Activated naive CD4-positive, alpha-beta T cell treated with Interleukin-2 at 50 U/mL for 16 hours (primary cell): ENCODE measurements at places on chromosomes 12 and 14.

- DNase-seq, result no peak
Observed at GRCh38 chr14:104680806-104681688, 8.4 kb upstream of the INF2 start.

DNA sequence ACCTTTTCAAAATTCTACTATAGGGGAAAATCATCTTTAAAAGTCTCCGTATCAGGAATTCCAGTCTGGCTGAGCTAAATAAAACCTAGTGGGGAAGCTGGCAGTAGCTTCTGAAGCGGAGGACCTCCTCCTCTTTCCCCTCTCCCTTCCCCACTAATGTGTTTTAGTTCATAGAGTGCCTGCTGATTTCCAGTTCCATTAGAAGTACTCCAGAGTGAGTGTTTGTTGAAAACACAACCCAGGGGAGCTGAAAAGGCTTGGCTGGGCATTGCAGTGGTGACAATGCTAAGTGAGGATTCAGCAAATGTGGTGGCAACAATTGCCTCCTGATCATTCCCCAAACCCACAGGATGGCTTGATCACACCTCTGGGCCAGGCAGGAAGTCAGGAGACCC, 144.2 kb upstream of the FRMD6 start:
- no peak for DNase-seq

DNA sequence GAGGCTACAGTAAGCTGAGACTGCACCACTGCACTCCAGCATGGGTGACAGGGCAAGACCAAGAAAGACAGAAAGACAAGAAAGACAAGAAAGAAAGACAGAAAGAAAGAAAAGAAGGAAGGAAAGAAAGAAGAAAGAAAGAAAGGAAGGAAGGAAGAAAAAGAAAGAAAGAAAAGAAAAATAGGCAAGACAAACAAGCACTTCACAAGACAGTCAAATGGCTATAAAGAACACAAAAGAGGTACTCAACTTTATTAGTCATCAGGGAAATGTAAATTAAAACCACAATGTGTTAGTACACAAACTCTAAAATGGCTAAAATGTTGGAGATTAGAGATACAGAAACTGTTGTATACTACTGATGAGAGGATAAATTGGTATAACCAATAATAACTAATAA, 6.6 kb downstream of the ATXN3 start:
- DNase-seq, result no peak

GRCh38 chr12:124512667-124513296, 54.6 kb downstream of the NCOR2 start:
- no peak for DNase-seq

DNA sequence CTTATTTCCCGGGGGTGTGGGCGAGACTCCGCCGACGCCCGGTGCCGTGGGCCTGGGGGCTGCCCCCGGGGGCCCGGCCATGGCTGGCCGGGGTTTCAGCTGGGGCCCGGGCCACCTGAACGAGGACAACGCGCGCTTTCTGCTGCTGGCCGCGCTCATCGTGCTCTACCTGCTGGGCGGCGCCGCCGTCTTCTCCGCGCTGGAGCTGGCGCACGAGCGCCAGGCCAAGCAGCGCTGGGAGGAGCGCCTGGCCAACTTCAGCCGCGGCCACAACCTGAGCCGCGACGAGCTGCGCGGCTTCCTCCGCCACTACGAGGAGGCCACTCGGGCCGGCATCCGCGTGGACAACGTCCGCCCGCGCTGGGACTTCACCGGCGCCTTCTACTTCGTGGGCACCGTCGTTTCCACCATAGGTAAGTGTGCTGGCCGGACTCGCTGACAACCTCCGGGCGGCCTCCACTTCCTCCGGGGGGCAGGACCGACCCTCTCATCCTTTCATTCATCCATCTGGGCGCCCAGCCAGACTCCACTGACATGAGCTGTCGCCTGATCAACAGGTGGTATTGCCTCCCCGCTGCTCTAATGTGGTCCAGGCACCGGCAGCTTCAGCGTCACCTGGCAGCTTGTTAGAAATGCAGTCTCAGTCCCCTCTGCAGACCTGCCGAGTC, 467 bp downstream of the KCNK13 start:
- DNase-seq, result no peak

- no peak for DNase-seq
Observed at GRCh38 chr14:100333827-100334226, 10.7 kb downstream of the SLC25A47 start.

DNA sequence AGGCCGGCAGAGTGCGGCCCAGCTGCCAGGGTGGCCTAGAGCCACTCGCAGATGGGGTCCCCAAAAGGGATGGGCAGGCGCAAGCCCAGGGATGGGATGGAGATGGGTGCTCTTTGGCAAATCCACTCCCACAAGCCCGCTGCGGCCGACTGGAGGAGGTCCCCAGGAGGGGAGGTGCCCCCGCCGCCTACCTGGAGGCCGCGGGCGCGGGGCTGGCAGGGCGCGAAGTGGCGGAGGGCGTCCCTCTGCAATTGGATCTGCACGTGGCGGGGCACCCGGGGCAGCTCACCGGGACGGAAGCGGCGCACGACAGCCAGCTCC, 730 bp downstream of the PPP1R3E start:
- DNase-seq, result no peak

GRCh38 chr14:31024577-31025366, 677 bp upstream of the AP4S1 start:
- no peak for DNase-seq

DNA sequence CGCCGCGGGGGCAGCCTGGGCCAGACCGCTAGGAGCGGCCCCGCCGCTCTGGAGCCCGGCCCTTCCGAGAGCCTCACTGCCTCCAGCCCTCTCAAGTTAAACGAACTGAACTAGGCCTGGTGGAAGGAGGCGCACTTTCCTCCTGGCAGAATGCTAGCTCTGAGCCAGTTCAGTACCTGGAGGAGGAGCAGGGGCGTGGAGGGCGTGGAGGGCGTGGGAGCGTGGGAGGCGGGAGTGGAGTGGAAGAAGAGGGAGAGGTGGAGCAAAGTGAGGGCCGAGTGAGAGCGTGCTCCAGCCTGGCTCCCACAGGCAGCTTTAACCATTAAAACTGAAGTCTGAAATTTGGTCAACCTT, 5.3 kb downstream of the LTB4R start:
- no peak for DNase-seq

GRCh38 chr14:53231171-53231570, 78.0 kb upstream of the DDHD1 start:
- DNase-seq, result no peak
